GM23338 (cell line): ENCODE measurements at places on chromosomes 1 and 21. TPM values are rescaled to one million over a fixed set of nuclear protein-coding genes. Genes with fewer than 3 reads are reported as not detected.

GRCh38 chr21:37373539-37373938 is 7.0 kb downstream of the DYRK1A start:
- no peak for DNase-seq

Gene PDC
- polyA plus RNA-seq: not detected in 2 replicates

Gene S100A7A
- polyA plus RNA-seq: not detected in 2 replicates

Gene MSH4
- 0.07 and 0.10 TPM in 2 replicates for polyA plus RNA-seq

Gene KIF17
- polyA plus RNA-seq: 5.9 and 7.4 TPM in 2 replicates
